Right lobe of liver (tissue), 6 donors: ENCODE measurements at places on chromosomes 7 and 10. TPM values are rescaled to one million over a fixed set of nuclear protein-coding genes. Genes with fewer than 3 reads are reported as not detected.

DNA sequence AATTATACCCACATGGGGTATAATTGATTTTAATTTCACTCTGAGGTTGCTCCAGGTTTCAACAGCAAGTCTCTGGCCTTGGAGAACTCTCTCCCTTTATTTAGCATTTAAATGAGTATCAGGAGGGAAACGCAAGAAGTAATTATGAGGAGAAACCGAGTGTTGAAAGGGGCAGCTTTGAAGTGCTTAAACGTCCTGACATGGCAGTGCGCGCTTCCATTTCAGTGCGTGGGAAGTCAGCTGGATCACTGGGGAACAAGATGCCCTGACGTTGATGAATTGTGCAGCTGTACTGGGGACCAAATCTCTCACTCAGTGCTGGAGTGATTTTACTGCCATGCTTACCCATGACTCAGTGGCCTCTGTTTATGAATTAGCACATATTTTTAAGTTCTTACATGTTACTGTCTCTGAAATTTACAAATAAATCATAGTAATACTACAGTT is 106.0 kb upstream of the PRR15 start:
- H3K4me1 ChIP-seq = no peaks in the 10 kb centered on the region
- no peak overlapping the region for H3K4me3 ChIP-seq
- no peak overlapping the region for H3K27ac ChIP-seq
- H3K36me3 ChIP-seq = no peaks in the 10 kb centered on the region

DNA sequence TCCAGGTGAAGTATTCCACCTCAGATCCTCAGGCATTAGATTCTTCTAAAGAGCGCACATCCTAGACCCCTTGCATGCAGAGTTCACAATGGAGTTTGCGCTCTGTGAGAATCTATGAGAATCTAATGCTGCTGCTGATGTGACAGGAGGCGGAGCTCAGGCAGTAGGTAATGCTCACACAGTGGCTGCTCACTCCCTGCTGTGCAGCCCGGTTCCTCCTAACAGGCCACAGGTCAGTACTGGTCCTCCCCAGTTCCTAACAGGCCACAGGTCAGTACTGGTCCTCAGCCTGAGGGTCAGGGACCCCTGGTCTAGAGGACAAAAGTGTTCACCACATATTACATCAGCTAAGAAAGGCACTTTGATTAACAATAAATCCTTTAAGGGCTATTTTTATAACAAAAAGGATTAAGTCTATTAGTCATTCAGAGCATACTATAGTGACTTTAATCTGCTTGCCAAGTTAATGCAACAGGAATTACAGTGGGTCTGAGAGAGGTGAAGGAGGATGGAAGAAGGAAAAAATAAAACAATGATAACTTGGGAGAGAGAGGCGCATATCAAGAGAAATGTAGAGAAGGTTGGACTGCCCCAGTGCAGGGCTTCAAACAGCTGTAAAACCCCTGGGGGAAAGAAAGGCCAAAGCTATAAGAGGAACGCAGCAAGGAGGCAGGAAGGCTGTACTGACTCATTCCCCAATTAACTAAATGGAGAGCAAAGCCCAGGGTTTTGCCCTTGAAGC is 49.2 kb downstream of the CUL2 start:
- no peak overlapping the region for H3K27ac ChIP-seq
- H3K4me1 ChIP-seq = no peaks in the 10 kb centered on the region
- DNase-seq = no peak
- no peak overlapping the region for H3K4me3 ChIP-seq

The PDE6C gene
- not detected for total RNA-seq

The FAM25A gene
- not detected for total RNA-seq
